Left lung (tissue), 14 donors: ENCODE measurements at places on chromosomes 12 and 14. TPM values are rescaled to one million over a fixed set of nuclear protein-coding genes. Genes with fewer than 3 reads are reported as not detected.

PLCZ1 gene
- not detected for total RNA-seq

NR4A1 gene
- total RNA-seq, result 165 TPM

MAP3K12 gene
- 19.9 TPM for total RNA-seq

ACOT4 gene
- 4.8 TPM for total RNA-seq

ACOT6 gene
- total RNA-seq, result not detected

NPC2 gene
- 1,413 TPM for total RNA-seq

ATP6V1D gene
- 107 TPM for total RNA-seq

PPFIBP1 gene
- 96.1 TPM for total RNA-seq

COCH gene
- 0.55 TPM for total RNA-seq

NINJ2 gene
- 13.0 TPM for total RNA-seq

ETFBKMT gene
- 3.9 TPM for total RNA-seq

KCNK13 gene
- 2.8 TPM for total RNA-seq
